COLO829 (cell line): ENCODE measurements at places on chromosomes 5 and 9.
A peak's percentile ranks its signal among the peaks of the same experiment; 100 is the strongest.

DNA sequence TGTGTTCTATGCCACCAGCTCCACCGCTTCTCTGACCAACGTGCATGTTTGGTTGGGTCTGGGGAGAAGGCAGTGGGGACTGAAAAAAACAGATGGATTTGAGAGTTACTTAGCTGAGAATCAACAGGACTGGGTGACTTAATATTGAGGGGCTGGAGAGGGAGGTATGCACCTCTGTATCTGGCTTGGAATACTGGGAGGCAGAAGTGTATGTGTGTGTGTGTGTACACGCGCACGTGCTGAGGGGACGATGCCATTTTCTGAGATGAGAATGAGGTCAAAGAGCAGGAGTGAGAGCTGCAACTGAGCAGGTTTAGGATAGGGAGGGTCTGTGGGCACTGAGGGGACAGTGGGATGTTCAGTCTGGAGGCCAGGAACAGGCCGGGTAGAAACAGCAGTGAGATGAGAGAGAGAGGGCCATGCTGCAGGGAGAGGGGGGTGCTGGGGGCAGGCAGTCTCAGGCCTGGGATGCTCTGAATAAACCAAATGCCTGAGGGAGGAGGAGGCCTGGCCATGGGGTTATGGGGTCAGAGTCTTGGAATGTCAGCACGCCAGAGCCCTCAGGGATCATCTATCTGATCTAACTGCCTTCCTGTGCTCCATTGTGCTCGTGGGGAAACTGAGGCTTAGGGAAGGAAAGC lies 14.0 kb downstream of the PDGFRB start:
- no peak for DNase-seq

GRCh38 chr9:26951794-26952193 lies 4.4 kb upstream of the IFT74 start:
- no peak for DNase-seq

GRCh38 chr5:63805151-63805550 lies 157.1 kb downstream of the HTR1A start:
- DNase-seq: peak; percentile 1

DNA sequence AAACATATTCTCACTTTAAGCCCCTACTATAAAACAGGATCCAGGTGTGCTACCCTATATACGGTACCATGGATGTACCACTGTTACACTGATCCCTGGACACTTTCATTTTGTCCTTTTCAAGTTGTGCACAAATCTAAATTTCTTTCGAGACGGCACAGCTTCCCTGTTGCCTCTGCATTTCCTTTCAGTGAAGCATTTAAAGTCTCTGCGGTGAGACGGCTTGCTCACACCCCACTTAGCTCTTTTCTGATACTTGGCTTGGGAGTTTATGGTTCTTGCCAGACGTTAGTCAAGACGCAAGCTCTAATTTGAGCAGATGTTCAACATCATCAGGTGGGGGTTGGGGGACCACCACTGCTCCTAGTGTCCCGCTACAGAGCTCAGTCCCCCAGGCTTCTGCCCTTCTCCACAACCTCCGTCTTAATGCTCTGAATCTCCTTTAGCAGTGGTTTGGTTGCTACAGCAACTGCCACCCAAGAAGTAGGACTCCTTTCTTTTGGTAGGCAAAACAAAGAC lies 15.8 kb downstream of the F2RL2 start:
- DNase-seq: no peak

DNA sequence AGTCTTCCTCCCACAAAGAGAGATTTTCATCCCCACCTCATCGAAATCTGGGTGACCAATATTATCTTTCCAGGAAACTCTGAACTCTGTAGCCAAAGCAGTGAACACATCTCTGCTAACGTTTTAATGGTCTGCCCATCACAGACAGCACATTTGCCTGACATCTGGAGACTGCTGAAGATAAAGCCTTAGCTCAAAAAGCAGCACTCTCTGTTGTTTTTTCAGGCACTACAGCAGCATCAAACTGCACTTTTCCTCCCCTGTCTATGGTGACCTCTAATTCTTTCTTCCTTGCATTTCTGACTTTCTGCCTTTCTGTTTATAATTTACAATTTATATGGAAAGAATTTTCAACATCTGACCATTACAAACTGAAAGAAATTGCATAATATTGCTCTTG lies 66.8 kb downstream of the RAB3C start:
- DNase-seq: no peak

GRCh38 chr5:55973296-55973695 lies 21.5 kb downstream of the IL6ST start:
- DNase-seq: no peak

GRCh38 chr5:139389701-139390638 lies at the start of gene MZB1:
Gene MZB1 (minus strand): TSS chr5:139389913. CDS start chr5:139389856, 57 bp downstream.
- no peak for DNase-seq

DNA sequence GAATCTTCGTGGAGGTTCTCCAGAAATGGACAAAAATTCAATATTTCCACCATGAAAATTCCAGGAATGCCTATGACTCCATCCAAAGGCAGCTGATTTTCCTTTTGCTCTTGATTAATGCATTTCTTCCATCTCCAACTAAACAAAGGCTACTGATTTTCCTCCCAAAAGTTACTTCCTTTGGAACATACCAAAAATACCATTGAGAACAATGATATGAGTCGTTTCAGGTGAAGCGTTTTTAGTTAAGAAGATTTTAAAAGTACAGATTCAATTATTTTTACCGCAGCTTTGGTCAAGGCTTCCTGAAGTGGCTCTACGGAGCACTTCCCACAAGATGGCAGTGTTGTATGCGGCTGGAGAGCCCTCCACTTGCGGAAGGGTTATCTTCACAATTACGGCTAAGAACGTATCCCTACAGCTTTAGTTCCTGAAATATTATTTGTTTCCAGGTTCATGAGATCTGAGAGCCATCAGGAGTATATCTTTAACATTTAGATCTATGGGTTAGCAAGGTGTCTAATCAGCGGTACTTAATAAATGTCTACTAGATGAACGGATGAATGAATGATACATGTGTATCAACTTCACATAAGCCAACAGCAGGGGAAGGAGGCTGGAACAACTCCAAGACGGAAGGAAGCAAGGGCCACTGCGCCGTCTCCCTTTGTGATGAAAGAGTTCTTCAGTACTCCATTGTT lies 35.9 kb upstream of the ARSB start:
- peak; percentile 44 for DNase-seq

DNA sequence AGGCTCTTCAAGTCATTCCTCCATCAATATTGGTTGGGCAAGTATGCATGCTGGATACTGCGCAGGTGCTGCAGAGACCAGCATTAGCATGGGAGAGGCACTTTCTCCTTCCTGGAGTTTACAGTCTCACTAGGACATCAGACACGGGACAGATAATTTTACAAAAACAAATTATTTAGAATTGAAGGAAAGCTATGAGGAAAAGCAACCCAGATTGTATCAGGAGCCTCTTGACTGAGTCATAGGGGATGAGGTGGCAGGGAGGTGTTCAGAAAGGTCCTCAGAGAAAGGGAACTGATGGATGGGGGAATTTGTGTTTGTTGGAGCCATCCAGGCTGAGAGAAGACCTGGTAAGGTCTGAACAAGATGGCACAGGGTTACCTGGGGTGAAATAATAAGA lies 24.5 kb upstream of the RAB14 start:
- DNase-seq: no peak

GRCh38 chr5:308672-309271 lies 12.7 kb upstream of the AHRR start:
- no peak for DNase-seq

GRCh38 chr5:80919678-80920196 lies 40.4 kb upstream of the RASGRF2 start:
- no peak for DNase-seq

DNA sequence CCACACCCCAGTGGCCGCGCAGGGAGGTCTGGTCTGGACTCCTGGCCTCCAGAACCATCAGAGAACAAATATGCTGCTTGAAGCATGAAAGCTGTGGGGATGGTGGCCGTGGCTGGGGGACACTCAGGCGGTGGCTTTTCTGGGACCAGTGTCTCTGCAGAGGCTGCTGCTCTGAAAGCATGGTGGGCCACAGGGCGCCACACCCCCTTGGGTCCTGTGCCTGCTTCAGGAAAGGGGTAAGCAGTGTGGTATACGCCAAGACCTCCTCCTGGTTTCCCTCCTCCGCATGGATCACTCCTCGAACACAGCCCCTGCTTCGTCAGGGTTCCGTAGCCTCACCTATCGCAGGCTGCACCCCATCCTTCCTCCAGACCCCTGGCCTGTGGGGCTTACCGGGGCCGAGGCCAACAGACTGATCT lies 19.7 kb upstream of the TERT start:
- DNase-seq: no peak

GRCh38 chr5:1809416-1810035 lies 8.3 kb downstream of the NDUFS6 start:
- no peak for DNase-seq

DNA sequence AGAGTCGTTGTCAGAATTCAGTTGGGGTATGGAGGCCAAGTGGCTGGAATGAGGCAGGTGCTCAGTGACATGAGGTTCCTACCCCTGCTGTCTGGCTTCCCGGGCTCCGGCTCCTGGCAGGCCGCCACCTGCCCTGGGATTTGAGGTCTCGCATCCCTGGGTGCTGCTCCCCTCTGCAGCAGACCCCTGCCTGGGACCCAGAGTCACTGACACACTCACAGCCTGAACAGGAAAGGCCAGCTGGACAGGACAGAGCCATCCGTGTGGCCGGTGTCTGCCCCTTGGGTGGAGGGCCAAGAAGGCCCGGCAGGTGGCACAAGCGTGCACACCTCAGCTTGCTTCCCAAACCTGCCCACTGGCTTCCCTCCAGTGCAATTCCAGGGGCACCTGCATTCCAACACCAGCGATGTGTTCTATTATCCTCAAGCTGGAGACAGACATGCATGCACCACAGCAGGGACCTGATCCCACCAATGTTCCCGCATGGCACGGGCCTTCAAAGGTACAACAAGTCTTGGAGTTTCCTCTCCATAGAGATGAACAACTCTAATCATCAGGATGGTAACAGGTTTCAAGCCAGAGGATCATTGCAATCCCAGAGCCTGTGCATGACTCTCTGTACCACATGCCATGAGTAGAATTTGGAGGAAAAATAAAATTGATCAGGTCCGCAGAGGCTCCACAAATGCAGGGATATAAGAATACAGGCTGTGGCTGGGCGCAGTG lies 45.6 kb upstream of the RNF130 start:
- DNase-seq: no peak

DNA sequence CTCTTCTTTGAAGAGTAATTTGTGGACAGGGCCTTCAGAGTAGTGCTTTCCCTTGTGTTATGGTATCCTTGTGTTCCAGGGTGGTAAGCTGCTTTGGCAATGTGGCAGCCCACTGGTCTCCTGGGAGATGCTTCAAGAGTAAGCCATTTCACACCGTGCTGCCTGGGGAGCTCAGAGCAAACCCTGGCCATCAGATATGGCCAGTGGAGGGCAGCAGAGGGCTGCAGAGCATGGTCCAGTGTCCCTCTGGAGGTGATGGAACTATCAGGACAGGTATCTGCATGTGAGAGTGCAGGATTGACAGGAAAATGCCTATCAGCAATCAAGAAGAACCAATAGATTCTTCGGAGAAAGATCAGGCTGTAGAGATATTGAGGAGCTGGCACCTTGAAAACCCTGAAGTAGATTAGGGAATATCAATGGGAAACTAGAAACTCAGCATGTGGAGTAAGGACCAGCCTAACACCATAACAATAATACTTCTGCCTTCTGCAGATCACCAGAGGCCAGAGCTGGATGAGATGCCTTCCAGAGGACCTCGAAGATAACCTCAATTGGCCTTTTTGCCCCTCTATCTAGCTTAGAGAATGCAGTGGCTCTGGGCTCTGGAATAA lies 90.8 kb downstream of the PLPPR1 start:
- peak; percentile 66 for DNase-seq

DNA sequence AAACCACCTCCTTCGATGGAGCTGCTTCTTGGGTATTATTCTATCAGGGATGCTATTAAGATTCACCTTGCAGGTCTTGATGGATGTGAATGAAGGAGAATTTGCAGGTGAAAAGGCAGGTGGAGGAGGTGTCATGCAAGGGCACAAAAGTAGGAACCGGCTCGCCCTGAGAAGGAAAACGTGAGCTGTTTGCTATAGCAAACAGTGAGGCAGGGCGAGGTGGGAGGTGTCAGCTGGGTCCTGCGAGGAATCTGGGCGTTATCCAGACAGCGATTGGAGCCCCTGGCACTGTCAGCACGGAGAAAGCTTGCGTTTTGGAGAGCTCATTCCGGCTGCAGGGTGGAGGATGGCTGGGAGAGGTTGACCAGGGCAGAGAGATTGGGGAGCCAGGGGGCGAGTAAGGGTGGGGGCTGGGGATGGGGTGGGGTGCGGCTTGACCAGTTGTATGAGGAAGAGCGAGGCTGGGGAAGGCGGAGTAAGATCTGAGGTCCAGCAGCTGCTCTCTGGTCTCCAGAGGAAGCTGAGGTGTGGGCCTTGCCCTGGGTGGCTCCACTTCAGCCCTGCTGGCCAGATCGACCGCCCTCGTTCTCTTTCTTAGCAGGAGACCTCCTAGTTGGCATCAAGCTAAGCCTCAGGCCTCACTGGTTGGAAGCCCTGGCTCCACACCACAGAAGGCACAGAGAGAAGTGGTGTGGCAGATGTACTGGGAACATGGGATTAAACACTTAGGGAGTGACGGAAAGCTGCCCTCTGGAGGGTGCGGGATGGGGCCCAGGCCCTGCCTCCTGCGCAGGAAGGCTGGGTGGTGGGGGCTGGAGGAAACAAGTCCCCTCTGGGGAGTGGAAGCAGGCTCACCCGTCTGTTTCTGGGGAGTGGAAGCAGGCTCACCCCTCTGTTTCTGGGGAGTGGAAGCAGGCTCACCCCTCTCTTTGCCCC lies 54.7 kb upstream of the NEURL1B start:
- DNase-seq: no peak

GRCh38 chr9:107933097-107933496 lies 443.5 kb upstream of the KLF4 start:
- no peak for DNase-seq

- DNase-seq: no peak
These were observed 231.0 kb downstream of the ESM1 start for GRCh38 chr5:54754420-54754819.

- DNase-seq: no peak
These were observed 176.7 kb upstream of the HMHB1 start for GRCh38 chr5:143635146-143635752.

DNA sequence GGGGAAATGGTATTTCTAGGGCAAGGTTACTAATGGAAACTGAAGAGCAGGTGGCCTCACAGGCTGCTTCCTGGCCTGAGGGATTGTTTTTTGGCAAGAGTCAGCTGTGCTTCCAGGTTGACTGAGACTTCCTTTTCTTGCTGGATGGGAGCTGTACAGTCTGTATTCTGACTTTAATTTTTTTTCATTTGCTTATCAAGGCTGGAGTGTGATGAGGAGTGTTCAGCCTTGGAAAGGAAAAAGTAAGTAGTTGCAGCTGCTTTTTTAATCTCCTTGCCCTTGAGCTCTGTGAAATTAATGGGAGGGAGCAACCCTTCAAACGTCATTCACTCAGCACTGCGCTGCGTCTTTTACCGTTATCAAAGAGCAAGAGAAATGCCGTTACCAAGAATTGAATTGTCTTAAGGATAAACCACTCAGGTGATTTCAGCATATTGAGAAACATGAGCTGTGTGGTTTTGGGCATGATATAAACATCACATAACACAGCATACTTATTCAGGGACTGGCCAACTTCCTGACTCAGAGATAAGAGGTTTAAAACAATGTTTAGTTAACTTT lies 47.6 kb downstream of the AQP7 start:
- no peak for DNase-seq

GRCh38 chr5:176660530-176660859 lies 13.2 kb downstream of the TSPAN17 start:
- DNase-seq: no peak

GRCh38 chr9:117744856-117745389 lies 40.7 kb downstream of the TLR4 start:
- peak; percentile 12 for DNase-seq

- DNase-seq: peak; percentile 16
These were observed 184.6 kb upstream of the MAP1B start for GRCh38 chr5:71922584-71923106.

- no peak for DNase-seq
These were observed 856 bp upstream of the ATOSB start for GRCh38 chr9:35116539-35116897.
